ENCODE measurements at places on chromosomes 11 and 22. TPM values are rescaled to one million over a fixed set of nuclear protein-coding genes. Genes with fewer than 3 reads are reported as not detected.

DNA sequence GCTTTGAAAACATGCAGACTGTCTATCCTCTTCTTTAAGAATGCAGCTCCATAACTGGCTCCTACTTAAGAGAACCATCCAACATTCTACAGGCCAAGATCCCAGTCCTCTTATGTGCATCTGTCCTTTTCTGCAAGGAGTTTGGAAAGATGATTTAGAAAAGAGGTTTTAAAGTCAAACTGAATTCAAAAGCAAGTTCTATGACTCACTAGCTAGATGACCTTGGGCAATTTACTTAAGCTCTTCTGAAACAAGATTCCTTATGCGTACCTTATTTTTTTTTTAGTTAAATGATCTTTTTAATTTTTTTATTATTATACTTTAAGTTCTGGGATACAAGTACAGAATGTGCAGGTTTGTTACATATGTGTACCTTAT lies 29.2 kb downstream of the GUCY1A2 start:
- H3K4me3 ChIP-seq = no peak overlapping the region
- no peaks in the 10 kb centered on the region for H3K36me3 ChIP-seq
- peaks cover 14% of the 10 kb centered on the region for H3K4me1 ChIP-seq
- H3K27ac ChIP-seq = peak overlapping the region; percentile 69
- H3K27me3 ChIP-seq = no peaks in the 10 kb centered on the region

MRGPRF gene
- total RNA-seq = 10.2 TPM

DNA sequence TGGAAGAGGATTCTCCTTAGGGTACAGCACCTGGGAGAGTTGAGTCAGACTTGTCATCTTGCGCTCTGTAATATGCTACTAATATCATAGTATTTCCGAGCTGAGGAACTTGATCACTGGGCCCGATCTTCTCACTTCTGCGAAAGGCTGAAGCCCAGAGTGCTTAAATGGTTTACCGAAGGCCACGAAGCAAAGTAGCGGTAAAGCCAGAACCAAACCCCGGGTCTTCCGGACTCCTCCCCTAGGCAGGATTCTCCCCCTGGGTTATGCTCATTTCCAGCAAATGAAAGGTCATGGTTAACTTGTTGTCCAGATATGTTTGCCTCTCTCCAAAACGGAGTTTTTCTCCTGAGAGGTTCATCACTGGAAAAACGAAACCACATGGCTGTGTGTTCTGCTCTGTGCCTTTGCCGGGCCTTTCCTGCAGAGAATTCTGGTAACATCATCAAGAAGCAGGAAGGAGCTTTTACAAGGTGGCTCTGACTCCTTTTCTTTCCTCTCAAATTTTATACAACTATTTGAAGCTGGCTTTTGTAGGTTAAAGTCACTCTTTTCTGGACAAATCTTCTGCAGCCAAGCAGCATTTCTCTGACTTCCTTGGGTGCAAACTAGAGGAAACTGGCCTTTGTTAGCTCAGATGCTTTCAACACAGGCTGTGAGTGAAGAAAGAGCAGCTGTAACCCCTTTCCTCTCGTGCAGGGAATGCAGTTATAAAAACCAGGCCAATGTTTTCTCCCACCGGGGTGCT lies 35.5 kb downstream of the UBASH3B start:
- peaks cover 33% of the 10 kb centered on the region for H3K4me1 ChIP-seq
- H3K27ac ChIP-seq = peak overlapping the region; percentile 97
- H3K4me3 ChIP-seq = no peak overlapping the region
- H3K27me3 ChIP-seq = no peaks in the 10 kb centered on the region
- DNase-seq = peak; percentile 94

DNA sequence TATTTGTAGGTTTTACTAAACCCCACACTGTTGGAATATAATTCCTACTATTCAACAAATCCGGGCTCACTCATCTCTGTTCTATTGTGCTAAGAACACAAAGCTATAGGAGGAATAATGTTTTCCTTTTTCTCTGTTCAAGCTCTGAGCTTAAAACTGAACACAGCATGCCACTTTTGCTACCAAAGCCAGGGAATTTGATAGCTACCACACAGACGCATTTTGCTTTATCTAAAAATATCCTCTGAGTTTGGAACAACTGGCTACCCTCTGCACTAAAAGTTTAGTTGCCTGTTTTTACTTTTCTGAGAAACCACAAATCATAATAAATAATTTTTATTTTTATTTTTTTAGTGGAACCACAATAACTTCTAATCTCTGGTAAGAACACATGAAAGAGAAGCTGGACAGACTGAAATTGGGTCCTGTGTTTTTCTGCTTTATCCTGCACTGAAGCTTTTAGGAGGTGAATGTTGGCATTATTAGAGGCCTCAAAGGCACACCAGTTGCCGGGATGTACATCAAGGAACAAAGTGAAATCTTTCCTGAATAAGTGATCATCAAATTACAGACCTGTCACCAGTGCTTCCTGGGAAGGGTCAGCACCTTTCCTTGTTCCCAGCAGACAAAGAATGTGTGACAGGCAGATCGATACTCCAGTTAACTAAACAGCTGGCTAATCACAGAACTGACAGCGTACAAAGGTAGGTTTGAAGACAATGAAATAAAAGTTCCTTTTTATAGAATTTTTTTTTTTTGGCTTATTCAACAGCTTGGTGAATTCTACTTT lies 523.2 kb upstream of the TENM4 start:
- no peaks in the 10 kb centered on the region for H3K27me3 ChIP-seq
- no peak overlapping the region for H3K4me3 ChIP-seq
- H3K36me3 ChIP-seq = no peaks in the 10 kb centered on the region
- no peaks in the 10 kb centered on the region for H3K4me1 ChIP-seq
- DNase-seq = no peak

MYBPC3 gene
- total RNA-seq = 0.13 TPM

DNA sequence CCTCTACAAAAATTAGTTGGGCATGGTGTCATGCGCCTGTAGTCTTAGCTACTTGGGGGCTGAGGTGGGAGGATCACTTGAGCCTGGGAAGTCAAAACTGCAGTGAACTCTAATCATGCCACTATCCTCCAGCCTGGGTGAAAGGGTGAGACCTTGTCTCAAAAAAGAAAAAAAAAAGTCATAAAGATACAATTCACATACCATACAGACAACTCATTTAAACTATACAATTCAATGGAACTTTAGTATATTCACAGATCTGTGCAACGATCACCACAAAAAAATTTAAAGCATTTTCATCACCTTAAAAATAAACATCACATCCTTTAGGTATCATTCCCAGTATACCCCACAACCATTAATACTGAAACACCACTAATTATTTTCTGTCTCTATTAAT lies 201.2 kb downstream of the PGR start:
- no peak overlapping the region for H3K4me3 ChIP-seq
- no peaks in the 10 kb centered on the region for H3K27me3 ChIP-seq
- H3K36me3 ChIP-seq = no peaks in the 10 kb centered on the region
- no peak overlapping the region for H3K27ac ChIP-seq
- H3K4me1 ChIP-seq = no peaks in the 10 kb centered on the region
- DNase-seq = no peak

GRCh38 chr11:69234740-69235710 lies 58.9 kb upstream of the MYEOV start:
- no peak overlapping the region for H3K27ac ChIP-seq
- H3K27me3 ChIP-seq = peaks cover under 1% of the 10 kb centered on the region
- H3K4me1 ChIP-seq = no peaks in the 10 kb centered on the region
- H3K4me3 ChIP-seq = no peak overlapping the region
- DNase-seq = no peak

DNA sequence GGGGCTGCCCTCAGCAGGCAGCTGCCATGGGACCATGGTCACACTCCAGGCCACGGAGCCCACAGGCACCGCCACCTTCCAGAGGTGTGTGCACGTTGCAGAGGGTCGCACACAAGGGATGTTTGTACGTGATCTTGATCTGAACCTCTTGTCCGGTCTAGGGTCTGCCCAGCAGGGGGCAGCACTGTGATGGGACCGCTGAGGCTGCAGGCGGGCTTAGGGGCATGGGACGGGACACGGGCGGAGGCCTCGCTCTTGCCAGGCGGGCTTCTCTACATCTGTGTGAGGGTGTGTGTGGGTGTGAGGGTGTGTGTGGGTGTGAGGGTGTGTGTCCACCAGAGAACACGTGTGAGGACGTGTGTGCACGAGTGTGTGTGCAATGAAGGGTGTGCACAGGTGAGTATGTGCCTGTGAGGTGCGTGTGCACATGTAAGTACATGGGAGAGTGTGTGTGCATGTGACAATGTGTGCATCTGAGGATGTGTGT lies 52.4 kb downstream of the CACNA1I start:
- H3K4me1 ChIP-seq = peaks cover under 1% of the 10 kb centered on the region
- peak; percentile 36 for DNase-seq
- no peaks in the 10 kb centered on the region for H3K36me3 ChIP-seq
- no peak overlapping the region for H3K27ac ChIP-seq

DNA sequence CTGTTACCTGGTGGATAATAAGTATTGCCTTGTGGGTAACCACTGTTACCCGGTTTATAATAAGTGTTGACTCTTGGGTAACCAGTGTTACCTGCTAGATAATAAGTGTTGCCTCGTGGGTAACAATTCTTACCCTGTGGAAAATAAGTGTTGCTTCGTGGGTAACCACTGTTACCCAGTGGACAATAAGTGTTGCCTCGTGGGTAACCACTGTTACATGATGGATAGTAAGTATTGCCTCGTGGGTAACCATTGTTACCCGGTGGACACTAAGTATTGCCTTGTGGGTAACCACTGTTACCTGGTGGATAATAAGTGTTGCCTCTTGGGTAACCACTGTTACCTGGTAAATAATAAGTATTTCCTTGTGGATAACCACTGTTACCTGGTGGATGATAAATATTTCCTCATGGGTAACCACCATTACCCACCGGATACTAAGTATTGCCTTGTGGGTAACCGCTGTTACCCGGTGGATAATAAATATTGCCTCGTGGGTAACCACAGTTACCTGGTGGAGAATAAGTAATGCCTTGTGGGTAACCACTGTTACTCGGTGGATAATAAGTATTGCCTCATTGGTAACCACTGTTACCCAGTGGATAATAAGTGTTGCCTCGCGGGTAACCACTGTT lies 8.7 kb upstream of the NXPE4 start:
- H3K4me3 ChIP-seq = no peak overlapping the region
- H3K36me3 ChIP-seq = no peaks in the 10 kb centered on the region
- no peak for DNase-seq
- no peak overlapping the region for H3K27ac ChIP-seq

DNA sequence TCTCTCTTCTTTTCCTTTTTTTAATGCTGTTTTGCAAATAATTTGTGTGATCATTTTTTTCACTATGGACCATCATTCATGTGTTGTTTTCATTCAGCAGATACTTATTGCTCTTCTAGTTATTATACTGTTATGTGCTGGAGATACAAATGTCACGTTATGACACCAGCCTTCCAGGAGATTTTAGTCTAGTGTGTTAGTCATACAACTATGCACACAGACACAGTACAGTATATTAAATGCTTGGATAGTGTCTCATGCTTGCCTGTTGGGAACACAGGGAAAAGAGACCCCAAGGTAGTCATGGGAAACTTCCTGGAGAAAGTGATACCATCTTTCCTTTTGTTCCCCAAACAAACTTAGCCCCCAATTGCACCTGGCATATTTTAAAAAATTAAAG lies 116.1 kb downstream of the UVRAG start:
- no peak overlapping the region for H3K4me3 ChIP-seq
- DNase-seq = no peak
- no peaks in the 10 kb centered on the region for H3K27me3 ChIP-seq
- H3K36me3 ChIP-seq = no peaks in the 10 kb centered on the region
- no peaks in the 10 kb centered on the region for H3K4me1 ChIP-seq
- no peak overlapping the region for H3K27ac ChIP-seq

GRCh38 chr22:41127451-41127850 lies 35.1 kb downstream of the EP300 start:
- peaks cover 56% of the 10 kb centered on the region for H3K36me3 ChIP-seq
- no peak overlapping the region for H3K27ac ChIP-seq
- H3K4me1 ChIP-seq = no peaks in the 10 kb centered on the region
- H3K4me3 ChIP-seq = no peak overlapping the region
- no peaks in the 10 kb centered on the region for H3K27me3 ChIP-seq
- peak; percentile 12 for DNase-seq

RAG2 gene
- total RNA-seq = 0.09 TPM

SYT7 gene
- 0.93 TPM for total RNA-seq

DNA sequence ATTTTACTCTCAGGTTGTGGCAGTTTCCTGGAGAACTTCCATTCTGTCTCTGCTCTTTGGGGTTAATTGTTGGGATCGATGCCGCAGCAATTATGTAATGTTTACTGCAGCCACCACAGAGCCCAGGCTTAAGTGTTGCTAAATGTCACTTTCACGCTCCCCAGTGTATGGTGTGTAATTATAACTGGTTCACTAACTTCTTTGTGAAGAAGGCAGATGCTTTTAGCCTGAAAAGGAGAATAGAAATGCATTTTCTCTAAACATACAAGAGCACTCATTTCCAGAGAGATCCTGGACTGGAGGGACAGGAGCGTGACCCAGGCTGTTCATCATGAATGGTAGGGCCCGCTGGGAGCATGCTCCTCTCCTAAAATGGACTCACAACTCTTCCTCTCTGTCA lies 132.2 kb upstream of the PLET1 start:
- H3K27ac ChIP-seq = no peak overlapping the region
- peaks cover 4% of the 10 kb centered on the region for H3K27me3 ChIP-seq
- DNase-seq = no peak
- H3K4me3 ChIP-seq = no peak overlapping the region
- H3K4me1 ChIP-seq = no peaks in the 10 kb centered on the region
- no peaks in the 10 kb centered on the region for H3K36me3 ChIP-seq

- no peak overlapping the region for H3K27ac ChIP-seq
- no peaks in the 10 kb centered on the region for H3K27me3 ChIP-seq
- DNase-seq = no peak
- H3K4me3 ChIP-seq = no peak overlapping the region
- peaks cover 16% of the 10 kb centered on the region for H3K4me1 ChIP-seq
Observed at GRCh38 chr11:83012168-83013067, 59.3 kb downstream of the RAB30 start.

- H3K27ac ChIP-seq = peak overlapping the region; percentile 99
- no peaks in the 10 kb centered on the region for H3K27me3 ChIP-seq
- peak; percentile 100 for DNase-seq
- H3K4me3 ChIP-seq = peak overlapping the region; percentile 84
- H3K4me1 ChIP-seq = peaks cover 29% of the 10 kb centered on the region
Observed at GRCh38 chr11:62727872-62728170, 465 bp upstream of the TTC9C start.

- no peak for DNase-seq
- peaks cover 29% of the 10 kb centered on the region for H3K36me3 ChIP-seq
- H3K4me1 ChIP-seq = peaks cover 27% of the 10 kb centered on the region
- no peak overlapping the region for H3K4me3 ChIP-seq
Observed at GRCh38 chr11:1297011-1297575, 12.3 kb downstream of the TOLLIP start.
